ENCODE measurements at places on chromosomes 11 and 22.

DNA sequence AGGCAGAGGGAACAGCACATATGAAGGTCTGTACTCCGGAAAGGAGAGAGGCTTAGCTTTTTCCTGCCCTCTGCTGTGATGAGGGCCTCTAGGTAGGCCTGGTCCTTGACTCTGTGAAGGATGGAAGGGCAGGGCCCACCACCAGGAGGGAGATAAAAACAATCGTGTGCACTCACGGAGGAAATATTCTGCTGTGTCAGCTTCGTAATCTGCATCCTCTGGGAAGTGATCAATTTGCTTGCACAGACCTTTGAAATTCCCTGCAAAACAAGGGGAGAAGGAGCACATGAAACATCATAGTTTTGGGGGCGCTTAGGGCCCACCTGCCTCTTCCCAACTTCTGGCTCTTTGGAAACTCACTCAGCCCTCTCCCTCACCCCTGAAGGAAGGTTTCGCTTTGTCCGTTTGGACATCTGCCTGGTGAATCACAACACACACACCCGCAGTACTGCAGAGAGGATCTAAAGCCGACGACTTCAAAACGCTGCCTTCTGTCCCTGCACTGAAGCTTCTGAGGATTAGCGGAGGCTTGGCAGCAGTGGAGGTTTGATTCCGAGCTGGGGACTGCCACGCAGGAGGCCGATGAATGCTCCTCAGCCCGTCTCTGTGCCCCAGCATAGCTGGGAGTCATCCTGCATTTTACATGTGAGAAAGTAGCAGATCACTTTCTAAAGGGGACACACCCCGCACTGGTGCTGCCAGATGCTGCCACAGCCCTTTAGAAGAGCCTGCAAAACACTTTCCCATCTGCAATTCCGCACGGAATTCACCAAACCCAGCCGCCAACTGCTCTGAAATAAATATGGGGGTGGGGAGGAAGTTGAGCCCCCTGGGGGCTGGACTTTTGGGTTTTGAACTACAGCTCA, 58.6 kb upstream of the EIF3D start:
- DNase-seq: no peak

DNA sequence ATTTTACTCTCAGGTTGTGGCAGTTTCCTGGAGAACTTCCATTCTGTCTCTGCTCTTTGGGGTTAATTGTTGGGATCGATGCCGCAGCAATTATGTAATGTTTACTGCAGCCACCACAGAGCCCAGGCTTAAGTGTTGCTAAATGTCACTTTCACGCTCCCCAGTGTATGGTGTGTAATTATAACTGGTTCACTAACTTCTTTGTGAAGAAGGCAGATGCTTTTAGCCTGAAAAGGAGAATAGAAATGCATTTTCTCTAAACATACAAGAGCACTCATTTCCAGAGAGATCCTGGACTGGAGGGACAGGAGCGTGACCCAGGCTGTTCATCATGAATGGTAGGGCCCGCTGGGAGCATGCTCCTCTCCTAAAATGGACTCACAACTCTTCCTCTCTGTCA, 132.2 kb upstream of the PLET1 start:
- DNase-seq: no peak

DNA sequence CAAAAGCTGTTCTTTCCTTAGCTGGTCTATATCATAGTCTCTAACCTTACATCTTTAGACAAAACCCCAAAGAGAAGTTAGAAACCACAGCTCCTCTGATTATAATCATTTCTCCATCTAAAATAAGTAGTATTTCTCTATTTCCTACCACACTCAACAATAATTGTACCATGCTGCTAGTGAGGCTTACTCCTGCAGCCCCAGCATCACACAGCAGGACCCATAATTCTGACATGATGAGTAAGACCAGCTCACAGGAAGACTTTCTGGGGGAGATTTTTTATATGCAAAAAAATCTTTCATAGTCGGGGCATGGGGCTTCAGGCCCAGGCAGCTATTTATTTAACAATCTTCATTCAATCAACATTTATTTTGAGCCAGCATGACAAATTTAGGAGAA, 441.6 kb downstream of the DYNC2H1 start:
- no peak for DNase-seq

GRCh38 chr11:76835928-76836612, 24.6 kb upstream of the ACER3 start:
- no peak for DNase-seq

GRCh38 chr22:42364604-42365110, 67.5 kb downstream of the NFAM1 start:
- no peak for DNase-seq

DNA sequence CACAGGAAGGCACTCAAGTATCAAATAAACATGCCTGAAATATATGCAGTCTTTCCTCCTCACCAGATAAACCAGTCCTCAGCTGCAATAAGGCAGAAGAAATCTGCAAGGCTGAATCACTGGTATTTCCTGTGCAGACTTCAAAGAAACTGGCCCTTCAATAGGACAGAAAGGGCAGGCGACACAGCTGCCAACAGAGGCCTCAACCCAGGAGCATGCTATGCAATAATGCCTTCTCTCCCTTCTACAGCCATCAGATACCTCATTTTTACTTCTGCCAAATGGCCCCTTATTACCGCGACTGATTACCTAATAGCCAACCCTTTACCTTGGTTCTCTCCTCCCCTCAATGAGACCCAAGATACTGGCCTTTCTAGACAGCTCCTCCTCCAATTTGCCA, 8.0 kb downstream of the NUMA1 start:
- DNase-seq: no peak

GRCh38 chr11:126162306-126163030, 49.0 kb downstream of the RPUSD4 start:
- no peak for DNase-seq

GRCh38 chr11:66612458-66612857, 4.0 kb upstream of the RBM14 start:
- no peak for DNase-seq

DNA sequence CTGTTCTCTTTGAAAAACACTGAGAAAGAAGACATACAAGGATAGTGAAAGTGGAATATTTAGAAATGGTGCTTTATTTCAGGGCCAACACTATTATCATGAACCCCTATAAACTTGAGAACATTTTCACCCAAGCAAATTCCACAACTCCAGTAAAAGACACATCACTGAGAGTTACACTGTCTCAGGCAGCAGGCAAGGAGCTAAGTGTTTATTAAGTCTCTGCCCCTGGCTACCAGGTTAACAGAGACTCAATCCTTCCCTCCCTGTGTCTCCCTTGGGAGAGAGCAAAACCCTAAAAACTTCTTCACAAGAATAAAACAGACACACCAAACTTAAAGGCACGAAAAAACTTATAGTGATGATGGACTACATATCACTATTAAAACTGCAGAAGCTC, 18.5 kb downstream of the MPPED2 start:
- no peak for DNase-seq

DNA sequence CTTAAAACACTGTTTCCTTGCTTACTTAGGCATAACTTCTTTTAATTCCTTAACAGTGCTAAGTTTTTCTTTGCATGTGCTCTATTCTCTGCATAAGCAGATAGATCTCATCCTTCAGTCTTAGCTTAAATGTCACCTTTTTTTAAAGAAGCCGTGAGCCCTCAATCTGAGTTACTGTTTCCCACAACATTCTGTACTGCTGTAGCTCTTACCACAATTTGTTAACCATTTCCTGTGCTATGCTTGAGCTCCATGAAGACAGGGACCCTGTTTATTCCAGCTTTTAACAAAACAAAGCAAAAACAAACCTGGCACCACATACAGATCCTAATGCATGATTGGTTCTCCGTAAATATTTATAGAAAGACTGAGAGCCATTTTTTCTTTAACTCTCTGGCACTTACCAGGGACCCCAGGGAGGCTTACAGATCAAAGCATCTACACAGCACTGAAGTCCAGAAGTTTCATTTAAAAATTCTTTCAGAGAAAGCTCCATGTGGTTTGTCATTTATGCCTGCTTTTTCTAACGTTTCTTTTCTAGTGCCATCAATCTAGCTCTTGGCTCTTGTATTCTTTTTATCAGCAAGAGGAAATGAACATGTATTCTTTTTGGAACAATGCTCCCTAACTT, 74.9 kb downstream of the DYNC2H1 start:
- DNase-seq: no peak

DNA sequence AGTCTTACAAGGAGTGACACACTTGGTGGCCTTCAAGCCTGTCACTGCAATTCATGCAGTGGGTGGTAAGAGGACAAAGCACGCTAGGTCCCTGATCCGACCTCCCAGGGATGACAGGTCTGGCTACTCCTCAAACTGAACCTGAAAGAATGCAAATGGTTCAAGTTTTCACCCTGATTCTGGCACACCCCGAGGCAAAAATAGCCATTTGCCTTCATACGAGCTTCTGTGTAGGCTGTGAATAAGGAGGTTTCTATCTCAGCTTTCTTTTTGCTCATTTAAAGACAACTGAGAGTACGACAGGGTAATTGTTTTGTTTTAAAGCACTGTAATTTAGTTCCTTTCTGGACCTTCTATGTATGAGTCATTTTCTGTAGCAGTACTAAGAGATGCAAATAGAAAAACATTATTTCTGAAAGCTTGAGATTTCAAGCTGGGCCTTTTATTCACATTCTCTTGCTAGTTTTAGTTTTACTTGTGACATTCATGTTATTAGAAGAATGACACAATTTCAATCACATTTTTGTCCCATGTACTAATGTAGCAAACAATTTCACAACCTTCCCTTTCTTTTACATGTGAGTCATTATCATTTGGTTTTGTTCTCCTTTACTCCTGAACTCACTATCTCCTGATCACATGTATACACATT, 56.6 kb upstream of the FDX1 start:
- DNase-seq: no peak

- DNase-seq: no peak
Observed at GRCh38 chr22:48135592-48135991, 1373.1 kb downstream of the TBC1D22A start.

GRCh38 chr22:45781459-45781858, 109.8 kb downstream of the ATXN10 start:
- no peak for DNase-seq

GRCh38 chr11:111417766-111418435, 38.8 kb upstream of the POU2AF1 start:
- DNase-seq: no peak

DNA sequence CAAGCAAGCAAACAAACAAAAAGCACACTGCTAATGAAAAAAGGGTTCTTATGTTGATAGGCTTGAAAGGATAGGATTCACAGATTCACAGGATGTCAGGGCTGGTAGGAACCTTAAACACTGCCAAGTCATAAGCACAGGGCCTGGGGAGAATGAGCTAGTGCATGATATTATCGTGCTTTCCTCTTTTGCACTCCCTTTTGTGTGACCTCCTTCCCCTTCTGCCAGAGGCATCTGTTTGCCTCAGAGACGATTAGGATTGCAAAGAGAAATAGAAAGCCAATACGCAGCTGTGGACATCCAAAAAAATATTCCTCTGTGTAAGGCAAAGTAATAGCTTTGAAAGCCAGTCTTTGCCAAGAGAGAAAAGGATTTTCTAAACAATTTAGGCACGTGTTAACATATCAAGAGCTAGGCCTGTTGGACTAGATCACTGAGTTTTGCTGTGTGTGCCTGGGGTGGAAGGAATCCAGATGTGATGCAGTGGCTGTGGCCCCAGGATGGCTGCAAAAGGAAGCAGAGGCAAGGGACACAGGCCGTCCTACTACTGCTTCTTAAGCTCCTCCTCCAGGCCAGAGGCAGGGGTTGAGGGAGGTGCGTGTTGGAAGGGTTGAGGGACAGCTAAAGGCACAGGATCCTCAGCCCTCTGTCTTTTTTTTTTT, 30.6 kb downstream of the MCHR1 start:
- no peak for DNase-seq

DNA sequence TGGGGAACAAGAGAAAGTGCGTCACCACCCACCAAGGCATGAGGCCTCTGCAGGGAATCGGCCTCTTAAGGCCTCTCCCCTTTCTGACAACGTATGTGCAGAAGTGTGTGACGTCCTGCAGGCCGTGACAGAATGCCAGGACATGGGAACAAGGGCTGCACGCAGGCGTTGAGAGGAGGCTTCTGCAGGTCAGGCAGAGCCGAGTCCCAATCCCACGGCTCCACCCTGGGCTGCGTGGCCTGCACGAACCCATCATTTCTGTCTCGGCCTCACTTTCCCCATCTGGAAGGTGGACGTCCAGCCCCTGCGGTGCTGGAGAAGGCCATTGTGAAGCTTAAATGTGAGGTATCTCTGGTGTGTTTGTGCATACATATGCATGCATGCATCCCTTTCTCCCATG, 61.8 kb downstream of the SHANK2 start:
- no peak for DNase-seq

DNA sequence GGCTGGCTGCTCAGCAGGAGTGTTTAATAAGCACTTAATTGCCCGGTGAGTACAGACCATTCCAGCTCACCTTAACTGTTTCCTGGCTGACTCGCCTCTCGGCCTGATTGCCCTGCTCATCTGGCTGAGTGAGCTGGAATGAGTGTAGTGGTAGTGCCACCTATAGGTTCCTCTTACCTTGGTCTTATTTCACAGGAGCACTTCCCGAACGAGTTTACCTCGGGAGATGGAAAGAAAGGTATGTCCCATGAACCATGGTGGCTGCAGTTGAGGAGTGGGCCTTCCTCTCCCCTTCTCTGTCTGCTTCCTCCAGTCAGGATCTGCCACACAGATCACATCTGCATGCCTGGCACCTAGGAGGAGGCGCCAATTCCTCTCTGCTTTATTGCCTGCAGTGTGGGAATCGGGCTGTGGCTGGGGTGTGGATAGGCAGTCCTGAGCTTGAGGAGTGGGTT, 26.7 kb downstream of the UPB1 start:
- DNase-seq: no peak

DNA sequence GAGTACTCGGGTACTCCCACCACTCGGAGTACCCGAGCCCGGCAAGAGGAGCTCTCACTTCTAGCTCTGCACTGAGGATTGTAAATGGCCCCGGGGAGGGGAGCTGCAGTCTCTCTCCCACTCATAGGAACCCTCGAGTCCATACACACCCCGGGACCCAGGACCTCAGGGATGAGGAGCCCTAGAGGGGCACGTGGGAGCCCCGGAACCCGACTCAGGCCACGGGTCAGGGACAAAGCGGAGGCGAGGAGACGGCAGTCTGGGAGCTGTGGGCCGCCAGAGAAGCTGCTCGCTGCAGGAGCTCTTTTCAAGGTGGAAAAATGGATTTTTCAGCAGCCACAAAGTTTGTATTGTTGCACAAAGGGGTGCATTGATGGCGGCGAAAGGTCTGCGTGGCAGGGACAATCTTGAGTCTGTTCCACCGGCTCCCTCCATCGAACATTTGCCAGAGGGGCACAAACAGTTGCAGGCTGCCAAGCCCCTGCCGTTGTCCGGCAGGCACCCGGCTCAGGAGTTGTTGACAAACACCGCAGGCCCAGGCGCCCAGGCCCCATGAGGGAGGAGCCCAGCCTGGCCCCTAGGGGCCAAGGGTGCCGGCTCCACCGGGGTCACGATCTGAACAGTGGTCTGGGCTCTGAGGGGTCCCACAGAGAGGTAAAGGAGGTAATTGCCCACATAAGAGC, 5.7 kb upstream of the FLI1 start:
- no peak for DNase-seq

All from activated naive CD4-positive, alpha-beta T cell (primary cell).